Activated naive CD4-positive, alpha-beta T cell (primary cell): ENCODE measurements at places on chromosomes 1 and 21.

- no peak for DNase-seq
Observed at GRCh38 chr1:119003413-119004128, 15.4 kb upstream of the TBX15 start.

- DNase-seq: no peak
Observed at GRCh38 chr1:111372336-111372965, 55.1 kb downstream of the OVGP1 start.

DNA sequence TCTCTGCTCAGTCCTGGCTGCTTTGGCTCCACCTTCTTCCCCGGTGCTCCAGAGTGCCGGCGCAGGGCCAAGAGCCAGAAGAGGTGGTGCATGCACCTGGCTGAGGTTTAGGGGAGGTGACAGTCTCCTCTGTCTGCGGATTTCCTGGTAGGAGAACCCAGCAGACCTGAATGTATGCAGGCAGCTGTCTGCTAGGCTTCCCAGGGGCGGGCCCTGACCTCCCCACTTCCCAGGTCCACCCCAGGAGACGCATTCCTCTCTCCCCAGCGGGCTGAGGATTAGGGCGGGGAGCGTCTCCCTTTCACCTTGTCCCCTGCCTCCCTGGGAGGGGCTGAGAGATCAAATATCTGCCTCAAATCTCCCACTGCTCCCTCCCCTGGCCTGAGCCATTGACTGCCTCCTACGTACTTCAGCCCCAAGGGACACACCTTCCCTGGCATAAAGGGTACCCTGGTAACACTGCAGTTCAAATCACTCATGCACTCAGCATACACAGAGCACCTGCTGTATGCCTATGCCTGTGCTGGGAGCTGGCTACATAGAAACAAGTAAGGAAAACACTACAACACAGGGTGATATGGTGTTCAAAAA lies 27.5 kb downstream of the DMBX1 start:
- DNase-seq: no peak

DNA sequence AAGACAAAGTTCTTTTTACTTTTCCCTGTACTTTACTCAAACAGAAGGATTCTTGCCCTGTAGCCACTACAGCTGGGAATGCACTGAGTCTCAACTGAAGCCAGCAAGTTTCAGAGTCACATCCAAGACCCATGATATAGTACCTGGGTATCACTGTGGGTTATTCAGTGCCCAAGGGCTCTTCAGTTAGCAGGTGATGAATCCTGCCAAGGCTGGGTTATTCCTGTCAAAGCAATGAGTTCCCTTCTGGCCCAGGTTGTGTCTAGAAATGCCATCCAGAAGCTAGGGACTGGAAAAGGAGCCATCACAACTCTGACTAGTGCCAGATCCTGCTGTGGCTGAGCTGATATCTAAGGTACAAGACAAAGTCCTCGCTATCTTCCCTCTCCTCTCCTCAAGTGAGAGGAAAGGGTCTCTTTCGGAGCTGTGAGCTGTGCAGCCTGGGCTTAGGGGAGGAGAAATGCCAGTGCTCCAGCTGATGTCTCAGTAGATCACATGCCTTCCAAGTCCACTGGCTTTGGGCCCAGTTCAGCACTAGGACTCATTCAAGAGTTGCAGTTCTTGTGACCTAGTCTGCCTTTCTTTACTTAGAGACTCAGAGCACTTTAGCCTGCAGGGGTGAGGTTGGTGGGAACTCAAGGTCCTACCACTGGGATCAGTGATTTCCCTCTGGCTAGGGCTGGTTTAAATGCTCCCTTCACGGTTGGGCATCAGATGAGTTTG lies 369.4 kb downstream of the TBX15 start:
- DNase-seq: no peak

DNA sequence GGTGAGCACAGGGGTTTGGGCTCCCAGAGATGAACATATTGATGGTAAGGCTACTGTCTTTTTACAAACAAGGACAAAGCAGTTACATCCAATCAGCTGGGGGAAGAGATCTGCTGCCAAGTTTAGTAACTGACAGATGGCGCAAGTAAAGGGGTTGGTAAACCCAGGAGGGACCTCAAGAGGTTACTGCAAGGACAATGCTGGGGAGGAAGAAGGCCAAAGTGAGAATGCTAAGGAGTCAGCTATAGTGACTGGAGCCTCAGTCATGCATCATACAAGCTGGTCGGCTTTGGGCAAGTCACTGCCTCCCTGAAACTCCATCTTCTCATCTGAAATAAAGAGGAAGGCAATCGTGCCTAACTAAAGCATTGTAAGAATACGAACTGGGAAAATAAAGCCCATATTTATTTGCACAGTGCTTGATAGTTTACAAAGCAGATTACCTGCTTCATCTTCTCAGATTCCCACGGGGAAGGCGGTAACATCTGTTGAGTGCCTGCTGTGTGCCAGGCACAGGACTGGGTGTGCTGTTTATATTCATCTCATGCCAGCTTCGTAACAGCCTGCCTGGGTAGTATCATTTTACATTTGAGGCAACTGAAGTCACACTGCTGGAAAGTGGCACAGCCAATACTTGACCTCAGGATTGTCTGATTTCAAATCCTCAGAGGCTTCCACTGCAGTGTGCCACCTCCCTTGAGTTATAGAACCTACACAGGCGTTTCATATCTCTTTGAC lies 114.8 kb downstream of the BEND5 start:
- no peak for DNase-seq

DNA sequence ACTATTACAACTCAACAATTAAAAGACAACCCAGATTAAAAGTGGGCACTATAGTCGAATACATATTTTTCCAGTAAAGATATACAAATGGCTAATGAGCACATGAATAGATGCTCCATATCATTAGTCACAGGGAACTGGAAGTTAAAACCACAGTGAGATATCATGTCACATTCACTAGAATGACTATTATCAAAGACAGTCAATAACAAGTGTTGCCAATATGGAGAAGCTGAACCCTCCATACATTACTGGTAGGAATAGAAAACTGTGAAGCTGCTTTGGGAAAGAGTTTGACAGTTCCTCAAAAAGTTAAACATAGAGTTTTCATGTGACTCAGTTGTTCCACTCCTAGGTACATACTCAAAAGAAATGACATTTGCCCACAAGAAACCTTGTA lies 30.6 kb upstream of the MRPS6 start:
- DNase-seq: no peak

DNA sequence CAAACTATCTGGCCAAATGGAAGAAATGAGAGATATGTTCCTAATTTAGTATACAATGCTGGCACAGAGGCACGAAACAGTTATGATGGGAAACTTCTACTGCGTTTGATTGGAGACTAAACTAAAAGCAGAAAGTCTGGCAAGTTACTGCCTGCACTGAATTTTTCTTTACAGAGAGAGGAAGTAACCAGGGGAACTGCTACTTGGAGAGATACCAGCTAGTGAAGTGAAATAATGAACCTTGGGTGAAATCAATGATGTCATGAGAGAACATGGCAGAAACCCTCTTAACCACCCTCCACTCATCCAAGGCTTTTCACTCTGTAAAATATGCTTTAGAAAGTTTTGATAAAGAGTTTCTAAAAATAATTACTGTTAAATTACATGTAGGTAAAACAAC lies 29.3 kb downstream of the NIBAN1 start:
- no peak for DNase-seq

DNA sequence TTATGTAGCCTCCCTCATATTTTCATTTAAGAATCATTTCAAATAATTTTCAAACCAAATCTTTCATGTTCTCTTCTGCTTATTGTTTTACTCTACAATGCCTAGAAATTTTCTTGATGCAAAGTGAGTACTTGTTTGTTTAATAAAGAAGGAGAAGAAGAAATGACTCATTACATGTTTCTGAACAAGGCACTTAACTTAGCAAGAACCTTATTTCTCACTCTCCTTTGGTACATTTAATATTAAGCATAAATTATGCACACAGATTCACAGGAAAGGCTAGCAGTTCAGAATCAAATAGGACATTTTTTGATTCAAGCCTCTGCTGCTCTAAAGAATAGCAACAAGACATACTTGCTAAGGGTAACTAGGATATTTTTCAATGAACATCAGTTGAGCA lies 9.1 kb downstream of the SCYL3 start:
- DNase-seq: no peak

DNA sequence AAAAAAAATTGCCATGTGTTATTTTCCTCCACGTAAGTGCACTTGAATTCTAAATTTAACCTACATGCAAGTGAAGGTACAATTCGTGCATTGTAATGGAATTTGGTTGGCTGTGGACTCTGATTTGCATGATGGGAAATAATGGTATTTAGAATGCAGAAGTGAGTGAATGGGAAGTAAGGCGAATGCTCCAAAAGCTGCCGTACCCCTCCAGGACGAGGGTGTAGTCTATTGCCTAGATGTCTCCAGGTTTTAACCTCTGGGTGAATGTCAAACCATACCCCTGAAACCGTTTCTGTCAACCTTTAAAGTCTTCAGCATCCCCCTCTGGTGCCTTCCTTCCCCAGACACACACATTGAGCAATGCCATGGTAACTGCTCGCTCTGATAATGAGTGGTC lies 44.5 kb downstream of the KIAA0040 start:
- no peak for DNase-seq

- no peak for DNase-seq
Observed at GRCh38 chr1:77687519-77687906, 5.1 kb upstream of the ZZZ3 start.

DNA sequence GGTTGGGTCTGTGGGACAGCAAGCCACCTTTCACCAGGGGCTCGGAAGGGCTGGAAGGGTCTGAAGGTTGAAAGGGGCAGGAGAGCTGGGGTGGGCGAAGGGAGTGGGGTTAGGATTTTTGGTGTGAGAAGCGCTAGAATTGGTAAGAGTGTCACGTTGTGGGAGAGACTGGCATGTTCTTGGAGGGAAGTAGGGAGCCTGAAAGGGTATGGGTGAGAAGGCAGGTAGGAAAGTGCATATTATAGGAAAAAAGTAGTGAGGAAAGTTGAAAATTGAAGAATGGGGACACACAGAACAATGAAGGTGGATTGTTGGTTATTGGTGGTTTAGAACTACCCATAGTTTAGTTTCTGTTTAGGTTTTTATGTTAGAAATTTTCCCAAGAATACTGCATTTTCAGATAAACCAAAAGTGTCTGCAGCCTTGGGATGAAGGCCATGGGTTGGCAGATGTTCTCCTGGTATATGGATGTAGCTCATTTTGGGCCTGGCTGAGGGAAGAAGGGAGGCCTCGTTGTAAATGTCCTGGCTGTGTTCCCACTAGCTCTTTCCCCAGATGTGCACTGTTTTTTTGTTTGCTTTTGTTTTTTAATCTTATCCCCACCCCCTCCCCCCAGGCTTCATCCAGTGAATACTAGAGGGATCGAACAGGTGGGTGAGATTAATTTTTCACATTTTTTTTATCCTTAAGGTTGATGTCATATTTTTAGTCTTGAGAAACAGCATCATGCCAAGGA lies 1.2 kb downstream of the LRRC42 start:
- no peak for DNase-seq

DNA sequence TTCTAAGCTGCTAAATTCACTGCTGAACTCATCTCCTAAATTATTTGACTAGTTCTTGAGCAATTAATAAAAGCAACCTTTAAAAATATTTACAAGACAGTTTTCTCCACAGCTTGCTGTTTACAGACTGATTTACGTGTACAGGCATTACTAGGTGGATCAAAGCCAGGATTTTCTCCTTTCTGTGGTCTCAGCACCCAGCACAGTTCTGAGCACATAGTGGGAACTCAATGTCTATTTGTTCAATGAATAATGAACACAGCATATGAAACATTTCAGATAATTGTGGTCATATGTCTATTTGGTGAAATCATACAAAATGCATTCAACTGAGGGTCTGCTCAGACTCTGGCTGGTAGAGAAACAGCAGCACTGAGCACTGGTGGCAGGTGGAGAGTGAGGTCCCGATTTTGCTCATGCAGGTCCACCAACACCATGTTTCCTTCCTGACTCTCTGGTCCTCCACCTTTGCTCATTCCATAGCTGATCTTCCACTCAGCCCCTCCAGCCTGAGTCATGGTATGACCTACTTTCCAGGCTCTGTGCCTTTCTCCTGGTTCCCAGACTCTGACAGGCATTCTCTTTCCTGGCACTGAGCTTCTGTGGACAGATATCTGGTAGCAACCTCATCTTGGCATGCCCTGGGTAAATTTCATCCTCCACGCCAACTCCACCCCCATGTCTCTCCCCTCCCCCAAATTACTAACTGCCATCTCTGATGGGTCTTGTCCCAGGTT lies 311.3 kb downstream of the TGFB2 start:
- DNase-seq: no peak

DNA sequence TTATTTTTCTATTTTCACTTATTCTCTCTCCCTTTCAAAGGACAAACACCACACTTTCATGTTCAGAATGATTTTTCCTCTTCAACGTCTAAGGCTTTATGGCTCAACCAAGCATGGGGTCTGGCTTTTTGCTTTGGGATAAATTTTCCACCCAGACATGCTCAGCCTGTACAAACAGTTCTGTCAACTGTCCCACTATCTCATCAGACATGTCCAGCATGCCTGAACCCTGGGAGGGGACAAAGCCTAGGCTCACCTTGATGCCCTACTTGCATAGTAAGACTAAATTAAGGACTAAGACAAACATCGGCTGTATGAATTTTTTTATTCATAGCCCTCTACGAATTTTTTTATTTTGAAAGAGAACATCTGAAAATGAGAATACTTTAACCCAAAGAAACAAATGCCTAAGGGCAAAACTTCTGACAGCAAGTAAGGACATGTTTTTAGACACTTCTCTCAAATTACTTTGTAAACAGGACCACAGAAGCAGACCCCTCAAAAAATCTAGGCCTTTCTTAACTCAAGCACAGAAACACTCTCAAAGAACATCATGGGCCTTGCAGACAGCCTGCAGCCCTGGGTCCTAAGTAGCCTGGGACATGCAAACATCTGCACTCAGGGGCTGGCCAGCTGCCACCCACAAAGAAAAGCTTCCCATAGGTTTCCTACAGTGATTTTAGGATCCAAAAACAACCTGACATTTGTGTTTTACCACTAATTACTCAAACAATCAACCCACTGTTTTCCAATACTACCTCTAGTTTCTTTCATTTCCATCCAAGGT lies 72.3 kb upstream of the PALMD start:
- DNase-seq: no peak

DNA sequence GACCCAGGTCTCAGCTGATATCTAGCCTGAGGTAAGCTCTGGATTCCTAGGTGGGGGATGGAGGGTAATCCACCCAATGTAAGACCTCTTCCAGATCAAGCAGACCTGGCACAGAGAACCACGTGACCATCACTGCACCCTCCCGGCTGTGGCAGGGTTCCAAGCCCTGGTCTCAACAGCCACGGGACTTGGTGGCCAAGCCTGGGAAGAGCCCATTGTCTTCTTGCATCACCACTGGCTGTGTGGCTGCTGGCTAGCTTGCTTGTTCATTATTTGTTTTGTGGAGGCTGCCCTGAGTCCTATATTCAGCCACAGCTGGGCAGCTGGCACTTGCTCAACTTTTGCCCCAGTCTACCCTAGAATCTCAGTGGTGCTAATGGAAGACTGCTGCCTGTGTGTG lies 24.1 kb upstream of the NFASC start:
- no peak for DNase-seq

DNA sequence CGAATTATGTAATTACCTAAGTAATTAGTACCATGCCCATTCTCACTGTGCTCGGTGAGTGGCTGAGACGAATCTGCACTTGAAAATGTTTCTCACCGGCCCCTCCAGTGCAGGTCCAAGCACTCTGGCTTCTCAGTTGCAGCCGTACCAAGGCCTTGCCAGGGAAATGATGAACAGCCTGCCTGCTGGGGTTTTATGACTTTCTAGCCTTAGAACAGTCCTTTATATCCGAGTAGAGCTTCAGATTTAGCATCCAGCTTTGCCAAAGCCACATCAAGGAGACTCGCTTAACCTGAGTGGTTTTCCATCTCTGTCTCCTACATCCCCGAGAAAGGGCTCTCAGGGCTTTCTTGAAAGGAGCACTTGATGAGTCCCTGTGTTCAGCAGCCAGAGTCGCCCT lies 83.4 kb downstream of the GREM2 start:
- no peak for DNase-seq
